Ammon's horn (tissue), 1 donor: ENCODE measurements at places on chromosomes 1 and 21.
A peak's percentile ranks its signal among the peaks of the same experiment; 100 is the strongest.

GRCh38 chr1:203641503-203641890 is 14.9 kb downstream of the ATP2B4 start:
- no peak for DNase-seq

GRCh38 chr1:232767305-232768074 is 37.7 kb upstream of the MAP10 start:
- DNase-seq = no peak

DNA sequence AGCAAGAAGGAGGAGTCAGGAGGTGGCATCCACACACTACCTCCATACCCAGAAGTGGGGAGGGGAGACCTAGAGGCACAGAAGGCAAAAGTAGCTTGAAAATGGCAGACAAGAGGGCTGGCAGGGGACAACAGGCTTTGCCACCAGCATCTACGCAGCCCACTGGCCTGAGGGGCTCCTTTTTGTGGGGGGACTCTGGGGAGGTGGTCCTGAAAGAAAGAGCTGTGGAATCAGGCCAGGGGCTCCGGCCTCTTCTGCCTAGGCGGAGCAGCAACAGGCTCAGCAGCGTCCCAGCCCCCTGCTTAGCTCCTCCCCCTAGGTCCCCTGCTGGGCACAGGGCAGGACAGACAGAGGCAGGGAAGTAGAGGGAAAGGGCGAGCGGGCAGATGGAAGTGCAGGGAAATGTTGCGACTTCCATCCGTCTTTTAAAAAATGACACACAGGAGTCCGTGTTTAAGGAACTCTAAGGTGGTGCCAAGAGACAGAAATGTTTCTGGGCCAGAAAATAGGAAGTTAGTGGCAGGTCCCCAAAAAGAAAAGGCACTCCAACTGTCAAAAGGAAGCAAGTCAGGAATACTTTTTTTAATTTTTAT is 10.0 kb upstream of the LEFTY2 start:
- no peak for DNase-seq

GRCh38 chr1:157235307-157235706 is 97.1 kb upstream of the ETV3 start:
- DNase-seq = no peak

- no peak for DNase-seq
Measured at GRCh38 chr1:11569551-11569950, 84.7 kb downstream of the FBXO2 start.

- DNase-seq = no peak
Measured at GRCh38 chr1:53637511-53638359, 101.2 kb downstream of the GLIS1 start.

- peak; percentile 76 for DNase-seq
Measured at GRCh38 chr1:155005076-155006011, 2.7 kb downstream of the ZBTB7B start.

DNA sequence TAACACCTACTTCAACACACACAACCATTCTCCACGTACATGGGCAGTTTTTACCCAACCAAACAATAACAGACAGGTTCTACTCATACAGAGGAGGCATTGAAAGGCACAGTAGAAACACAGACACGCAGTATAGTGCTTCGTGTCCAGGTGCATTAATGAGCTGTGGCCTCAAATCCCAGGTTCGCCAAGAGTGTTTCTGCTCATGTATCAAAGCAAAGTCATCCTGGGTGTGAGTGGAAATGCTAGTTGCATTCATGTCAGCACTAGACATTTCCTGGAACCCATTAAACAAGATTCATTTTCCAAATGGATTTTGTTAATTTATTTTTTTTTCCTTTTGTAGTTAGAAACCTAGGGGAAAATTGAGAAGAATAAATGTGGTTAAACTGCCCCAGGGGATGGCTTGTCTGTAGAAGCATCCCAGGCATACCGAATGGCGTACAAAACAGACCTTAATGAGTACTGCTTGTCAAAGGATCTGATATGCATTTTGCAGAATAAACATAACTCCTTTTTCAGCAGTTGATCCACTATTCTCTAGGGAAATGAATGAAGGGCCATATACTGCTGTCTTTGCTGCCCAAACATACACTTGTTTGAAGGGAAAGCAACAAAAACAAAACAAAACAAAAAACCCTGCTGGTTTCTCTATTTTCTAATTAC is 298.6 kb upstream of the ST6GALNAC5 start:
- no peak for DNase-seq

GRCh38 chr1:161839591-161839990 is 73.5 kb downstream of the ATF6 start:
- no peak for DNase-seq

DNA sequence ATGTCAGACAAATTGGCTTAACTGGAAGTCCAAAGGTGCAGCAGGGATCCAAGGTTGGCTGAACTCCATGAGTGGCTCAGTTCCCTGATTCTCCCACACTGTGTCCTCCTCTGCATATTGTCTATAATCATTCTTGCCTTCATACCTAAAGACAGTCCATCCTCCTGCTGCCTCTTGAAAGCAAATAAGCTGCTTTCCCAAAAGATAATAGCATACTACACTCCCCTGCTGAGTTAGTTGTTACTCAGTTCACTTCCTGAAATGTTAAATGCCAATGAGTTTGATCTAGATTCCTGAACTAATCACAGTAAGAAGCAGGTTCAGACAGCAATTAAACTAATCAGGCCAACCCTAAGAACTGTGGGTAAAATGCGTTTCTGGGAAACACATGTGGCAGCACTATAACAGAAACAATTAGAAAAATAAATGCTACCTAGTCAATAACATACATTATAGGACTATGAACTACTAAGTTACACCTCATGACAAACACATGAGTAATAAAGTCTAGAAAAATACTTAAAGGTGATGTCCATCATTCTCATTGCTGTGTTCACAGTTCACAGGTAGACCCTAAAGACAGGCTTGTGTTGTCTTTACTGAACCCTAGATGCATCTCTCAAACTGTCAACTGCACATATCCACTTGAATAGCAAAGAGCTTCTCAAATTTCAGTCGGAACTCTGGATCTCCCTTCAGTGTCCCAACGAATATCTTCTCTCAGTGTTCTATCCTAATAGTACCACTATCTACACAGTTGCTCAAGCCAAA is 50.8 kb upstream of the BOLA1 start:
- peak; percentile 1 for DNase-seq

DNA sequence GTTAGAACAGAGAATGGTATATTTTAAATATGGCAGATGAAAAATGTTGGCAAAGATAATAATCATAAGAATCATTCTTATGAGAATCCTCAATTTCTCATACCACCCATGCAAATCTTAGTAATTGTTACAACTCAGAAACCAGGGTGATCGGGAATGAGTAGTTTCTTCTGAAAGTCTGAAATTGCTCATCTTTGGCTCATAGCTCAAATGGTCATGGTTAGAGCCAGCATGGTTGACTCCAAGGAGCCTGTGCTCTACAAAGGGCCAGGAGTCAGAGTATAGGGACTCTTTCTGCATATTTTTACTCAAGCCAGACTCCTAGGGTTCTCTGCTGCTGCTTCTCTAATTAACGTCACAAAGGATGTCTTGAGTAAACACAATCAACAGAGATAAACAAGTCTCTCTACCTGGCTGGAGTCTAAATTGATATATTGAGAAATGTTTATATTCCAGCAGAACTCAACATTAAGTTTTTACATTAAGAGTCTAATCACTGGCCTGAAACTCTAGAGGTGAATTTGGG is 1.9 kb upstream of the ETV3 start:
- no peak for DNase-seq

DNA sequence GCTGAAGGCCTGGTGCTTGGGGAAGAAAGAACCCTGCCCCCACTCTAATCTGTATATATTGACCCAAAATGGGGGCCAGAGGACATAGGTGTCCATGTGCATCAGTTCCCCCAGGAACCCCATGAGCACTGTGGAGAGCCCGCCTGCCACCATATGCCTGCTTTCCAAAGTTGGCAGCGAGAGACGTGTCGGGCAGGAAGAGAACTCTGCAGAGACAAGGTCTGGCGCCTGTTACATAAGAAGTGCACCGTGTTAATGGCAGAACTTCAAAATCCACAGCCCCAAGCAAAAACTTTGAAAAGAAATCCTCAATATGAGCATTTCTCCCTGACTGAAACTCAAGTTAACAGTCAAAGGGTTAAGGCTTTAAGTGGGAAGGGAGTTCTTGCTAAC is 8.0 kb downstream of the CTNNBIP1 start:
- peak; percentile 69 for DNase-seq

- no peak for DNase-seq
Measured at GRCh38 chr1:110155878-110156522, 5.7 kb downstream of the SLC6A17 start.

GRCh38 chr1:202621446-202621845 is 88.8 kb downstream of the SYT2 start:
- DNase-seq = no peak

DNA sequence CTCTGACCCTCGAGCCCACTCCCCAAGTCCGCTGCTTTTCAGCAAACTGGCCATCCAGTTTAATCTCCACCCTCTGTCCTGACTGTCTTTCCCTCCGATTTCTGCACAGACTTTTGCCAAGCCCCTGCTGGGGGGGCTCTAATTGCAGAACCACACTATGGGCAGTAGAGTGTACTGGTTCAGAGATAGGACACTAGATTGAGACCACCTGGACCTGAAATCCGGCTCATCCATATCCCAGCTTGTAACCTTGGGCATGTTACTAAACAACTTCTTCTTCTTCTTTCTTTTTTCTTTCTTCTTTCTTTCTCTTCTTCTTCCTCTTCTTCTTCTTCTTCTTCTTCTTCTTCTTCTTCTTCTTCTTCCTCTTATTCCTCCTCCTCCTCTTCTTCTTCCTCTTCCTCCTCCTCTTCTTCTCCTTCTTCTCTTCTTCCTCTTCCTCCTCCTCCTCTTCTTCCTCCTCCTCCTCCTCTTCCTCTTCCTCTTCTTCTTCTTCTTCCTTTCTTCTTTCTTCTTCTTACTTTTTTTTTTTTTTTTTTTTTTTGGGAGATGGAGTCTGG is 7.7 kb downstream of the LRRC71 start:
- DNase-seq = no peak

- no peak for DNase-seq
Measured at GRCh38 chr1:181947441-181947840, 114.1 kb downstream of the ZNF648 start.

GRCh38 chr1:119865627-119866026 is 30.7 kb downstream of the ADAM30 start:
- no peak for DNase-seq

DNA sequence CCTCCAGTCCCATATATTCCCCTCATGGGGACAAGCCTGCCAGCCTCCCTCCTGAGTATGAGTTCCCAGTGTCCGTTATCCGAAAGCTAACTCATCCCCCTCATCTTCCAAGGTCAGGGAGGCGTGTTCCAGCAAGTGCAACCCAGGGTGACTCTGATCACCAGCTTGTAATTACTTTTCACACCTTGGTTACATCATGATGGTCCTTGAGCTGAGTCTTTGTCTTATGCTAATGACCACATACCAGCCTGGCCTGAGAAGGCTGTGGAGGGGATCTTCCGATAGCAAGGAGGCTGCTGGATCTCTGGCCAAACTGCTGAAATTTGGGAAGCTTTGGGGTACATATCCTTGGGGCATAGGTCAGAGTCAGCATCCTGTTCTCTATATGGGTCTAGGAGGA is 99.6 kb downstream of the DDX20 start:
- DNase-seq = no peak
